ENCODE measurements at places on chromosomes 6 and 20.
A peak's percentile ranks its signal among the peaks of the same experiment; 100 is the strongest.

DNA sequence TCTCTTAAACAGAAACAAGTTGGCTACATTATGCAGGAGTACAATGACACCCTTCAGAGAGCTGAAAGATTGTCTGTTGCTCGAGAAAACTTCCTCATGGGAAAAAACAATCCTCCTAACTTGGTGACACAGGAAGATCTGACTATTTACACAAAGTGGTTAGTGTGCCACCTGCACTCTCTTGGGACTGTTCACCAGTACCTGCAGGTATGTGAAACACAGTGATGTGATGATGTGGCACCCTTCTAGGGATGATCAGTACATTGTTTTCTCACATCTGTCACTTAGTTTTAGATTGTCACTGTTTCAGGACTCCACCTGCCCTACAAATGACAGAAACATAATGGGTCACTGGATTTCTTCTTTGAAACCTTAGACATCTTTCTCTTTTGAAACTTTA lies 101.8 kb downstream of the CEP57L1 start:
- no peak for DNase-seq

- peak; percentile 64 for DNase-seq
Measured at GRCh38 chr6:52416629-52417151, 3.5 kb upstream of the EFHC1 start.

GRCh38 chr6:148193063-148193680 lies 149.5 kb upstream of the SASH1 start:
- no peak for DNase-seq

- no peak for DNase-seq
Measured at GRCh38 chr6:157726892-157727628, 96.0 kb upstream of the SNX9 start.

DNA sequence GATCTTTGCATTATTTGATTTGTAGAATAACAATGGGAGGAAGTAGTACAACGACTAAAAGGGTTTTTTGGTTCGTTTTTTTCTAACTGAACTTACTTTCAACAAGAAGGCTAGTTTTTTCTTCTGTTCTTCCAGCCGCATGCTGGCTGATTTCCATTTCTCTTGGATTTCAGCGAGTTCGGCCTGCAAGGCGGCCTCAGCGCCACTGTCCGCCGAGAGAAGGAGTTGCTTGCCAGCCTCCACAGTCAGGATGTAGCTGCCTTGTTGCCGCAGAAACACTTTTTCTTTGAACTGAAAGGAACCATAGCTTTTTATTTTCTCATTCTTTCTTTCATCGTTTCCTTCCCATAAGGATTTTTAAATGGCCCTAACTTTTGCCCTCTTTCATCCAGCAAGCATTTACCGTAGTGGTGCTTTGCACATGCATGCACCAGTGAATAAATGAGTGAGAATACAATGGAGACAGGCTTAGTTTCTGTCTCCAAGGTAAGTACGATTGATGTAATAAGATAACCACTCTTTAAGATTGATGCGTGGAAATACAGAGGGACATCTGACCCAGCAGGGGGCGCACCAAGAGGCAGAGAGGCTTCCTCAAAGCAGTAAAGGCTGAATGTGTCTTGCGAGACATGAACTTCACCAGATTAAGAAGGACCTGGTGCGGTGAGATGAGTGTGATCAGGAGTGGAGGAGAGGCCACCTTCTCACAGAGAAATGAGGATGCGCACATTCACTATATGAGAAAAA lies 398.8 kb downstream of the ESR1 start:
- peak; percentile 8 for DNase-seq

GRCh38 chr6:33213166-33213988 lies 5.1 kb downstream of the RING1 start:
- no peak for DNase-seq

GRCh38 chr6:7784706-7785105 lies 58.8 kb downstream of the BMP6 start:
- DNase-seq = no peak

DNA sequence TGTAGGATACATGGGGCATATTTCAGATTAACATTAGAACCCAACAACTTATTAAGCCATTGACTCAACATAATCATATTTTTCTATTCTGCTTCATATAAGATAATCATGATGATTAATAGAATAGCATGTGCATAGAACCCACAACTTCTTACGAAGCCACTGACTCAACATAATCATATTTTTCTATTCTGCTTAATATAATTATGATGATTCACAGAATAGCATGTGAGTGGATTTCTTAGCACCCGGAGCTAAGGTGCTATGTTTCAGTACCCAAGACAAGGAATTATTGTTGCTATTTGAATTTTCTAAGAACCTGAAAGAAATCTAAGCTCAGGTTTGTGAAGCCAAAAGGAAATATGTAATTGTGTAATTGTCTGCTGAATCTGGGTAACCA lies 96.8 kb downstream of the TENT5A start:
- DNase-seq = no peak

- no peak for DNase-seq
Measured at GRCh38 chr20:38414769-38415450, 20.2 kb downstream of the SNHG17 start.

- peak; percentile 90 for DNase-seq
Measured at GRCh38 chr20:58237318-58238132, 9.1 kb upstream of the ANKRD60 start.

DNA sequence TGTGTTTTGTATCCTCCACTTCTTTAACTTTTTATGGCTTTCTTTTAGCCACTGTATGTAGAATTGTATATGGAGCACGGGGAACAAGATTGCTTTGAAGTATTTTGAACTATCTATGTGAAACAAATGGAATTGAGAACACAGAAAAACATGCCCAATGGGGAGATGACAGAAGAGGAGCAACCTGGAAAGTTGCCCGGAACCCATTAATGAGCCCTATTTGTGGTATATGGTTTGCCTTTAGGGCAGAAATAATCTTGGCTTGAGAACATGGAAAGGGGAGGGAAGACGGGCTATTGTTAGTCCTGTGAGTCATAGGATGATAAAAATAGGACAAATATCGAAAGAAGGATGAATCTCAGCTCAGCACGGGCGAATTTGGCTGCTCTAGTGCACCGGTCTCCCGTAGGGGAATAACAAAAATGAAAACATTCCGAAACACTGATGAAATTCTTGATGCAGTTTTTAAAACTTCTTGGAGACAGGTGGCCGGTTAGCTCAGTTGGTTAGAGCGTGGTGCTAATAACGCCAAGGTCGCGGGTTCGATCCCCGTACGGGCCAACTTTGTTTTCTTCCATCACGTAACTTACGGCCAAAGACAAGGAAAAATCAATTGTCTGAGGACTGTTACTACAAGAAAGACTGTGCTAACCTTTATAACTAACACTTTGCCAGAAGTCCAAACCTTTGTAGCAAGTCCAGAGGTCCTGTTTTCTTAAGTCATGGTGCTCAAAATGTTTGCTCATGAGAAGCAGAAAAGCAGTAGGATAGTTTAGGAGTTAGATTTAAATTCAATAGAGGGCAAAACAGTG lies 15.7 kb downstream of the HMGN4 start:
- peak; percentile 93 for DNase-seq

DNA sequence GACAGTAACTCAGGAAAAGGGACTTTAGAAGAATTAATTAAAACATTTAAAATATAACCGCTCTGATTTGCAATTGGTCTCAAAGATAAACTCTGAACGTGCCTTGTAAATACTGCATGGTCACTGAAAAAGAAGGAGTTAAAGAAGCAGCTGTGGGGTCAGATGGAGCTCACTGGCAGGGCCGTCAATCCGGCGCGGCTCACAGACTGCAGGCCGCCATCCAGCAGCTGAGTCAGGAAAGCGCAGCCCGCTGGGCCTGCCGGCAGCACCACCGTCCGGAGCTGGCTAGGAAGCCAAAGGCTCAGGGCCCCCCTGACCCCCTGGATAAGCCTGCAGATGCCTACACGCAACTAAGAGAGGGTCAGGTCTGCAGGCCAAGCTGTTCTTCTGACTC lies 54.2 kb upstream of the FRMD1 start:
- peak; percentile 32 for DNase-seq

DNA sequence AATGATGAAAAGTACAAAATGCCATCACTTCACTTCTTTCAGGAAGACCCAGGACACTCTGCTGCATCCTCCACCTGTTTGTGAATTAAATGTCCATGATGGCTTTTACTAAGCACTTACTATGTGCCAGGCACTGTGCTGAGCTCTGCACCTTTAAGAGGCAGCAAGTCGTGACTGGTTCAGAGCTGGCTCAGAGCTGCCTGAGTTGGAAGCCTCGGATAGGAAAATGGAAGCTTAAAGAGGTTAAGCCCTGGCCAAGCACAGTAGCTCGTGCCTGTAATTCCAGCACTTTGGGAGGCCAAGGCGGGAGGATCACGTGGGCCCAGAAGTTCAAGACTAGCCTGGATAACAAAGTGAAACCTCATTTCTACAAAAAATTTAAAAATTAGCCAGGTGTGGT lies 95.6 kb downstream of the SNX5 start:
- DNase-seq = no peak

DNA sequence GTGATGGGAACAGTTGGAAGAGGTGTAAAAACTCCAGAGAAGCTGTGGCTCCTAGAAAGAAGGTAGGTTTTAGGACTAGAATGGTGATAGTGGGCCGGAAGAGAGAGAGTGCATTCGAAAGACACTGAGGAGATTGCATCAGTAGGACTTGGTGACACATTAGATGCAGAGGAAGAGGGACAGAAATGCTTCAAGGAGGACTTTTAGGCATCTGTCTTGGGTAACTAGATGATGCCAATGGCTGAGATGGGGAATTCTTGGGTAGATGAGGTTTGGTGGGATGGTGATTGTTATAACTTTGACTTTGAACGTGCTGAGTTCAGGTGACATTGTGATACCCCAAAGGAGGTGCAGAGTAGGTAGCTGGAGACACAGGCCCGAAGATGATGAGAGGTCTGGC lies 196.5 kb downstream of the GMPR start:
- peak; percentile 32 for DNase-seq

DNA sequence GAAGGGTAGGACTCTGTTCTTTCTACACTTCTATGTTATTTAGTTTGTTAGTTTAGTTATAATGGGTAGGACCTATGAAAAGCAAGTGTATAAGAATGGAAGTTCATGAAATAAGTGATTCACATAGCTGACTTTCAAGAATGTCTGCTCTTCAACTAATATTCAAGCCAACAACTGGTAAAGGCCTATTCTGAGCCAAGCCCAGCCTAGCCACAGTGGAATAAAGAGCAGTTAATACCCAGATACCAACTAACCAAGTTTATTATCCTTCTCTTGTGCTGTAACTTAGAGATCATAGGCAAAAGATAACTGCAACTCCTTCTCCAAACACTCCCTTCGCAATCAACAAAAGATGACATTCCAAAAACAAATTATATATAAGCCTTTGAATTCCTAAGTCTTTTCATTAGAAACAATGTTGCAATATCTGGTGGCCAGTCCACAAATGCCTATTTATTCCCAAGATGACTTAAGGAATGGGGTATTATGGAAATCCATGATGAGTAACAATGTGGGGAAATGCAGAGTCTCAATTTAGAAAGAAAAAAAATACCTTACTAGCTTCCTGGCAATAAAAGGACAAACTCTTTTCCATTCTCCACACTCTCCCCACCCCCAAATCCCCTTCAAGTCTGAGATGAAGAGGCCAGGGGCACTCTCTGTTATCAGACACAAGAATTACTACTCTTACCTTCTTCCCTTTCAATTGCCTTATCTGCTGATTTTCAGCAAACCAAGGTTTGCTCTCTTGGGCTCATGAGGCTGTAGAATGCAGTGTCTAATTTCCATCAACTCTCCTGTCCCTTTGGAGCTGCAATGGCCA lies 27.4 kb downstream of the BTBD9 start:
- DNase-seq = peak; percentile 80

DNA sequence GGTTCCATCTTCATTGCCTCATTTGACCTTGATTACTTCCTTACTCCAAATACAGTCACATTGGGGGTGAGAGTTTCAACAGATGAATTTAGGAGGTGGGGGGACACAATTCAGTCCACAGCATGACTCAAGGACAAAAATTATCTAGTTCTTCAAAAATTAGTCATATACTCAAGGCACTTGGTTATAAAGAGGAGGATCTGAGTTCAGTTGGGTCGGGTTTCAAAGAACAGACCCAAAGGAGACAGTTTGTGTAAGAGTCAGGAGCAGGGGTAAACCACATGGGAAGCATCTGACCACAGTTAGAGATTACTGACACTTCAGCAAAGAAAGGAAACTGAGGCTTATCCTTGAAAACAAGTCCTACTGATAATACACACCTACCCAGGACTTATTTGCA lies 138.0 kb downstream of the TBC1D7 start:
- peak; percentile 59 for DNase-seq

DNA sequence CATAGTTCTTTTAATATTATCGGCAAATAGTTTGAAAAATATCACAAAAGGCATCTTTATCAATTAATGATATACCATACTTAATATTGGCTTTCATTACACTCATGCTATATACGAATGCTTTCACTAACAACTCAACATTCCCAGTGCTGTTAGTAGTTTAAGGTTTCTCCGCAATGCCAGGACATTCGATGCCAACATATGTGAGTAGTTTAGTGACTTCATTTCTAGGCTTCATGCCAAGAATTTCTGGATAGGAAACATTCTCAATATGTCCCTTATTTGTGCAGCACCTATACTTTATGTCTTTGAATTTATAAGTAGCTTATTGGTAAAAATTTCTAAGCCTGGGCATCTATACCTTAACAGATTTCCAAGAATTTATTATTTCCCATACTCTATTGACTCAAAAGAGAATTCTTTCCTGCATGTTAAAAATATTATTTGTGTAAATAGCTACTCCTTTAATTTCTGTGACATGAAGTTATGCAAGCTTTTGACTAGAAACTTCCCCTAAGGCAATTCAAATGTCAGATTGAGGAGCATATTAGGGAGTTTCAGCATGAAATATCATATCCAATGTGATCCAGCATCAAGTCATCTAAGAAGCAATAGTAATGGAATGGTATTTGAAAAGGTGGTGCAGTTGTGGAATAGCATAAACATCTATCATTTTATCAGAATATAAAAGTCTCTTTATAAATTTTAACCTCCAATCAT lies 236.0 kb upstream of the STXBP5 start:
- peak; percentile 83 for DNase-seq

GRCh38 chr6:24858177-24858653 lies 59.5 kb upstream of the ARMH2 start:
- DNase-seq = peak; percentile 8

GRCh38 chr6:134420614-134421181 lies 102.8 kb upstream of the SGK1 start:
- peak; percentile 87 for DNase-seq

DNA sequence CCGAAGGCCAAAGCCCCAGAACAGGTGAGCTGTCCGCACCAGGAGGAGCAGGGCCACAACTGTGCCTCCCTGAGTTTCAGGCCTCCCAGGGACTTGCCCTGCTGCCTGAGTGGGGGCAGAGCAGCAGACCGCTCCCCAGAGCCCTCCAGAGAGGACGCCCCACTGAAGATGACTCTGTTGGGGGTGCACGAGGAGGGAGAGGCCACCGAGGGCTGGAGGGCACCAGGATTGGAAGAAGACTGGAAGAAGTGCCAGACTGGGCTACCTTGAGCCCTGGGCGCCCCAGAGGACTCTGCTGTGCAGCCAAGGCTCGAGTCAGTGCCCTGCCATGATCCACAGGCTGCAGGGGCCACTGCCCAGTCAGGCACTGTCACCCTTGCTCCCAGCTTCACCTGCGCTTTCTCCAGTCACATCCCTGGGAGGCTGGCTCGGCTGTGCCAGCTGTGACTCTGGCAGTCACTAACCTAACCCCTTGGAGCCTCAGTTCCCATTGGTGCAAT lies 11.3 kb downstream of the CST7 start:
- no peak for DNase-seq

GRCh38 chr6:10418862-10419748 lies 4.2 kb upstream of the TFAP2A start:
- no peak for DNase-seq

GRCh38 chr6:112634376-112634775 lies 287.2 kb downstream of the RFPL4B start:
- no peak for DNase-seq

- peak; percentile 56 for DNase-seq
Measured at GRCh38 chr6:26199773-26200764, 112.8 kb downstream of the HFE start.

Data from fibroblast of skin of right quadriceps (primary cell).